ENCODE measurements at places on chromosomes 7 and 10.

DNA sequence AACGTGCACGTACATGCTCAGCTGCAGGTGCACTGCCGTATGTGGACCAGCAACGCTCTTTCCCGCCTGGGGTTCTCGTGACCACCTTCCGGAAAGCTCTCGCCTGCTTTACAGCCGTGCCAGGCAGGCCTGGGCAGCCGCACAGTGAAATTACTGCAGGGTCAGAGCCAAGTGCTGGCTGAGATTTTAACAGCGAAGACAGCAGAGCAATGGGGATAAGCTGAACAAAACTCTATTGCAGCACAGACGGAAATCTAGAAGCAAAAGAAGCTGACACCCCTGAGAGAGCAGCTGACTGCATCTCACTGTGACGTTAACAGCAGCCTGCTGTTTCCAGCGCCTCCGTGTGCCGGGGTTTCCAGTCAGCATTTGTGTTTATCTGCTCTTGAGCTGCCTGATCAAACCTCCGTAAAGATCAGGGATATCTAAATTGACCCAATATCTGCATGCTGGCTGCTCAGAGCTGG lies 179.0 kb downstream of the DIP2C start:
- DNase-seq, result no peak

DNA sequence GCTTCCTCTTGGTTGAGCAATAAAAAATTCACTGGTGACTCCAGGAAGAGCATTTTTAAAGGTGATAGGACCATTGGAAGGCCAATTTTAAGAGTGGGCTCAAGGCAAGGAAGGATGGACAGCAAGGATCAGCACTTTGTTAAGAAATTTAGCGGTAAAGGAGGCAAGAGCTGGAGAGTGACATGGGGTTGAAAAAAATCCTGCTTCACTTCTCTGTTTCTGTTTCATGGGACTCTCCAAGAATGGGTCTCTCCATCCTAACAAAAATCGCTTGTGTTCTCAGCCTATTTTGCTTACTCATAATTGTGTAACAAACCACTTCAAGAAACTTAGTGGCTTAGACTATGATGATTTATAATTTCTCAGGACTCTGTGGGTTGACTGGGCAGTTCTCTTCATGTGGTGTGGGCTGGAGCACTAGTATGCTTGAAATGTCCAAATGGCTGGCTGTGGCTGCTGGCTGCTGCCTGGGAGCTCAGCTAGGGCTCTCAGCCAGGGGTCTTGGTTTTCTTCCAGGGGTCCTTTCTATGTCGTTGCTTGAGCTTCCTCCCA lies 59.8 kb upstream of the ZNRF2 start:
- no peak for DNase-seq

DNA sequence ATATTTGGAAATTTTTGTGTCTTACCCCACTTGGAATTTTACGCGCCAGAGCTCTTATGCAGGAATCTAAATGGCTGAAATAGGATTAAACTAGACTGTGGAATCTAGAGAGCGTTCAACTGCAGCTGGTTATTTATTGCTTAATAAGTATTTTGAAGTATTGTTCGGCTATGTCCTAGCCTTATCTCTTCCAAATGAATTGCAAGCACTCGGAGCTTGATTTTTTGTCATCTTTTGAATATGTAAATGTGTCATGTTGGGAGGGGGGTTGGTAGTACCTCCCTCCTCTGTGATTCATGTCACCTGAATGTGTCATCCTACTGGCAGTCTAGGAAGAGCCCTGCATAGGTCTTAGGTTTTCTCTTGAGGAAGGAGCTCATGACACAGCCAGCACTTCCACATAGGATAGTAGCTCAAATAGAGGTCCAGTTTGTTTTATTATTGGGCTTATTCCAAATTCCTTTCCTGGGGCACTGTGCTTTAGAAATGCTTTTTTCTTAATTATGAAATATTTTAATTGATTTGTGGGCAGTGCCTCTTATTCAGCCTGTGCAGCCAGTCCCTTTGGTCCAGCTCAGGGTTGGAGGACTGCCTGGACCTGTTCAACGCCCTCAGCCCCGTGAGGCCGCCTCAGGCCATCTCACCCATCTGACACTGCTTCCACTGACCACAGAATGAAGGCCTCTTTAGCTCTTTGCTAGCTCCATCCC lies 22.5 kb upstream of the TRIL start:
- DNase-seq, result no peak

DNA sequence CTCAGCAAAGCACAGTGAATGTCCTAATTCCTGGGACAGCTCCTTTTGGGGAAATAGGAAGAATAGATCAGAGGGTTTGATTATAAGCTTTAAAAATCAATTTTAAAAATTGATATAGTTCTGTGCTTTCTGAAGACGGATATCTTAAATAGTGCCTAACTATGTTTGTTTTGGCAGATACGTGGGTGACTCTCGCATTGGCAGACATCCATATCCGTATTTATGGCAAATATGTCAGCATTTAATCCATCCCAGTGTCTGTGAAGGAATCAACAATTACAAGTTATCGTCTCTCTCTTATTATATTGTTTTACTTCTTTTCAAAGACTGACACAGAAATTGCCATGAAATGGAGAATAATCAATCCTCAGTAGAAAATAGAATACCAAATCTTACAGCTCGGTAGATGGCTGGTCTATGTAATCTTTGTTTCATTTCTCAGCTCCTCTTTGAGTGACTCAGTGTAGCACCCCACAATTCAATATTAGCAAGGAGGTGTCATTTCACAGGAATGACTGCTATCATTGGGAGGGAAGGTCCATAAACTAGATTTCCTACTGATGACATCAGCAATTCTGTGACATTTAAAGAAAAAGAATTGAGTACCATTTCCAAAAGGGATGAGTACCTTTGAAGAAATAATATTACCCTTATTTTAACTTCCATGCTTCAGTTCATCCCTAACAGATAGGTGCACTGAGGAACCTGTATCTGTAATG lies 186.4 kb upstream of the NFE2L3 start:
- no peak for DNase-seq

DNA sequence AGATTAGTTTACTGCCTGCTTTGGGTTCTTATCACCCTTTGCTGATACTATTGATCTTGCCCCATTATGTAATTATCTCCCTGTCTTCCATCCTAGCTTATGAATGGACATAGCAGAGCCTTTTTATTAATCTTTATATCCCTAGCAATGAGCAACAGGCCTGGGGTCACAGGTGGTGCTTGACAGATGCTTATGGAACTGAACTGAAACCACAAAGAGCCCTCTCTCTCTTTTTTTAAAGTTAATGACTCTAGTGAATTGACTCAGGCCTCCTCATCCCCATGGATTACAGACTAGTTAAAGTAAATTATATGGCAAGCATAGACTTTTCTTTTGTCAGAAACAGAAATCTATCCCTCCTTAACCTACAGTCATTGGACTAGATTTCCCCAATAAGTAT lies 265.2 kb downstream of the PHTF2 start:
- no peak for DNase-seq

- DNase-seq, result no peak
Measured at GRCh38 chr10:16440396-16441133, 3.8 kb downstream of the PTER start.

- DNase-seq, result no peak
Measured at GRCh38 chr7:3301449-3301731, 338 bp downstream of the SDK1 start.

DNA sequence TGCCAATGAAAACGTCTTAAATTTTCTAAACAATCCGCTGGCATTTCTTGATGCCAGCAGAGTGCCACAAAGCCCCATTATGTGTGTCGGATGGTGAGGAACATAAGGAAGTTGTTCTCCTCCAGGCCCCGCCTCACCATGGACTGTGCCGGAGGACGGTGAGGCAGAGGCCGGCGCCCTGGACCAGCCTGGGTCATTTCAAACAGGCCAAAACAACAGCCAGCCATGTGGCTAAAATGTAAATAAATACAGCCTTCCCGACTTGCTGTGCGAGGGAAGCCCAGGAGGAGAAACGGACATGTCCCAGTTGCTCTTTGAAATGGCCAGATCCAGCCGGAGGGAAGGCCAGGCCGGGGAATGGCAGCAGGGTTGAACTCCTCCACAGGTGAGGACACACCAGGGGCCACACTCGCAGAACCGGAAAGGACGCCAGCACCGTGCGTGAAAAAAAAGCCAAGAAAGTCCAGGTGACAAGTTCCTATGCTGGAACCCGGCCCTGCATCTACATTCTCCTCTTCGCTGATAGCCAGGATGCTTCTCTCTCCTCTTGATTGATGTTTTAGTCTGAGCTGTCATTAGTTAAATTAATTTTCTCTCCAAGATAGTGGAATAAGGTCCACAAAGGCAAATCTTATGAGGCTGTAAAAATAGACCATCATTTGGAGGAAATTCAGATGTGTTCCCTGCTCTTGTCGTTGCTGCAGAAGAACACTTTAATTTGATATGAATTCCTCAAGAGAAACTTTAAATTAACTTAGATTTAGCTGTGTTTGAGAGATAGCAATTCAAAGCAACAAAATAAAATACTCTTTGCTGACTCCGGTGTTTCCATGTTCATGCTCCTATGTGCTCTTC lies 64.6 kb downstream of the EBF3 start:
- DNase-seq, result no peak

DNA sequence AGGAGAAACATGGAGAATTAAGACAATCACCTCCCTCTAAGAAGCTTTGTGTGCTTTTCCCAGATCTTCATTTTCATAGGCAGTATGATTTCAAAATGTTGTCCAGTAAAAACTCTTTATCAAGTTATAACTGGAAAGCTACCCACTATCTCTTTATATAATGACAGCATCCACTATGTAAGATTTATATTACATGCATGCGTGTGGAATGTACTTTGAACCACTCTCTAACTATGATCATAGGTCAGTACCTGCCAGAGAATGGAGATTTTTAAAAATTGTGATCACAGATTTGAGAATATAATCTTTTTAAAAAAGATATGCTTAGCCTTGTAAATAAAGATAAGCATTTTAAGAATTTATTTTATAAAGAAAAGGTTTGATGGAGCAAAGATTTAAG lies 17.9 kb downstream of the PAPSS2 start:
- no peak for DNase-seq

DNA sequence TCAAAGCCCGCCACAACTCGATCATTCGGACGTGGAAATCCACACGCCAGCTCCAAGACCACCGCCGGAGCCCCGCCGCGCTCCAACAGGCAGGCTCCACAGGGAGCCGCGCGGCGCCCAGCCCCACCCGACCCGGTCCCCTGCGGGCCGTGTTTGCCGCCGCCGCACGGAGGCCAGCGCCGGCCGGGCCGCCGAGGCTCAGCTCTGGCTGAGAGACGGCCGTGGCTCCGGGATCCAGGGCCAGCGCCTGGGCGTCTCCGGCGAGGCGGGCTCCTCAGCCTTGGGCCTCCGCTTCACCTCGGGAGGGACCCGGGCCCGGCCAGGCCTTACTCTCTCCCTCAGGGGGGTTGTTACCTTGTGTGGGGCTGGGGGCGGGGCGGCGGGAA lies 333 bp downstream of the SMNDC1 start:
- no peak for DNase-seq

DNA sequence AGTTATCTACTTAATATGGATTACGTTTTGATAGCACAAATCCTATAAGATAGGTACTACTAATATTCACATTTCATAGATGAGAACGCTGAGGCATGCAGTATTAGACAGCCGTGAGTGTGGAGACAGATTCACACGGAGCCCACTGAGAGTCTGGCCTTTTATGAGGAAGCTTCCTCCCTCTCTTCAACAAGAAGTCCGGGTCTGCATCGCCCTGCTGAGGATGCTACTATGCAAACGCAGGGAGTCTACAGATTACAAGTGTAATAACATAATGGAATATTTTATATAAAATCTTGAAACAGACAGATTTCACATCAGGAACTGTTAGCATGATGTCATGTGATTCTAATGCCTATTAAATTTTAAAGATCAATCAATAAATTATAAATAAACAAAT lies 255.9 kb upstream of the GLI3 start:
- DNase-seq, result no peak

GRCh38 chr10:85319826-85320225 lies 991.4 kb downstream of the CCSER2 start:
- DNase-seq, result no peak

GRCh38 chr10:43436291-43437140 lies at the start of gene ZNF487:
Gene ZNF487, plus strand, starts transcription at chr10:43437111. Its CDS starts 38,703 bp downstream, at chr10:43475814.
- DNase-seq, result peak; percentile 38

DNA sequence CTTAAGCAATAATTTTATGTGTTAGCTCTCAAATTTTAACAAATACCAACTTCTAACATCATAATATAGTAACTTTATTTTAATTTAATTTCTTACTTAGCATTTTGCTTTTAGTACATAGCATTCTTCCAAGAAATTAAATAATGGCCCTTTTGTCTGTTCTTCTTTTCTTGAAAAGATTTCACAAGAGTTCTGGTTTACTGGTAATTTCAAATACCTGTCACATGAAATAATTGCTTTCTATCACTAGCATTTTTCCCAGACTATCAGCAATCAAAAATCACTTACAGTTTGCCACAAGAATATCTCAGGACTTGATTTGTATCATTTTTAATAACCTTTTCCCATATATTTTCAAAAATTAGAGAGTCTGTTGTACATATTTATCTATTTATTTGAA lies 193.0 kb downstream of the CACNA2D1 start:
- no peak for DNase-seq

- no peak for DNase-seq
Measured at GRCh38 chr10:132064082-132064755, 1.5 kb upstream of the JAKMIP3 start.

DNA sequence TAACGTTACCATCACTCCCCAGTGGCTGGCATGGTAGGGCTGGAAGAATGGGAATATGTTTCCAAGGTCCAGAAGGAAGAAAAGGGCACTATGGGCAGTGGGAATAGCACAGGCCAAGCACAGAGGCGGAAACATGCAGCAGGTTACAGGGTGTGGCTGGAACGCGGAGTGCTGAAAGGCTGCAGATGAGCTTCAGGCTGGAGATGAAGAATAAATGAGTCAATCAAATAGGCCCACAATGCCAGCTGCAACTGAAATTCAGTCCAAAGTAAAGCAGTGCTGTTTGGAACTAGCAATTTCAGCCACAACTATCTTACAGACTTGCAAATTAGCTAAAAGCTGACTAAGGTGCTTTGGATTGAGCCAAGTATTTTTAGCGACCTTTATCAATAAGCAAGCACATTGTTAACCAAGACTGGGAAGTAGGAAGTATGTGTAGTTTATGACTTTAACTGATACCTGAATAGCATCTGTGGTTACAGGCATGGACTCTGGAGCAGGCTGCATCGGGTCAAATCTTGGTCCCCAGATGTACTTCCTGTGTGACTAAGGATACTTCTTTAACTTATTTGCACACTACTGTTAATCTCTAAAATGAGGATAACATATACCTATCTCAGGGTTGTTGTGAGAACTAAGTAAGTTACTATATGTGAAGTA lies 77.5 kb upstream of the CTTNBP2 start:
- DNase-seq, result no peak

- no peak for DNase-seq
Measured at GRCh38 chr7:2099048-2099957, 133.4 kb downstream of the MAD1L1 start.

DNA sequence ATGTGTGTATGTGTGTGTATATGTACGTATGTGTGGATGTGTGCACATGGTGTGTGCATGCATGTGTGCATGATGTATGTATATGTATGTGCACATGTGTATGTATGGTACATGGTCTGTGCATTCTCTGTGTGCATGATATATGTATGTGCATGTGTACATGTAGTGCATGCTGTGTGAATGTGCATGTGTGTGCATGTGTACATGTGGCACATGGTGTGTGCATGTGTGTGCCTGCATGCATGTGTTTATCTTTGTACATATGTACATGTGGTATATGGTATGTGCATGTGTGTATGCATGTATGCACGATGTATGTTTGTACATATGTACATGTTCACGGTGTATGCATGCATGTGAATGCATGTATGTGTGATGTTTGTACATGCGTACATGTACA lies 383.7 kb downstream of the TYW1 start:
- no peak for DNase-seq

GRCh38 chr10:76459016-76459730 lies 1027.7 kb downstream of the LRMDA start:
- no peak for DNase-seq

Measured in AG04450 (cell line).